ENCODE measurements at places on chromosomes 3 and 15.

GRCh38 chr3:52983336-52983807 lies 62.5 kb downstream of the SFMBT1 start:
- peaks cover 47% of the 10 kb centered on the region for H3K4me1 ChIP-seq
- H3K27me3 ChIP-seq, result no peaks in the 10 kb centered on the region
- no peak for DNase-seq
- H3K27ac ChIP-seq, result peak overlapping the region; percentile 86

GRCh38 chr3:69058180-69058946 lies 6.2 kb upstream of the TMF1 start:
- H3K36me3 ChIP-seq, result peaks cover 68% of the 10 kb centered on the region

GRCh38 chr15:76837474-76837873 lies 67.7 kb downstream of the SCAPER start:
- peaks cover 63% of the 10 kb centered on the region for H3K36me3 ChIP-seq
- H3K4me3 ChIP-seq, result no peak overlapping the region
- no peak overlapping the region for H3K27ac ChIP-seq
- no peak for DNase-seq
- H3K4me1 ChIP-seq, result peaks cover 6% of the 10 kb centered on the region

- H3K36me3 ChIP-seq, result no peaks in the 10 kb centered on the region
- no peak overlapping the region for H3K4me3 ChIP-seq
- no peak overlapping the region for H3K27ac ChIP-seq
- no peaks in the 10 kb centered on the region for H3K27me3 ChIP-seq
- no peak for DNase-seq
Measured at GRCh38 chr15:91924837-91925495, 71.5 kb downstream of the SLCO3A1 start.

GRCh38 chr15:63291507-63291906 lies 14.1 kb downstream of the APH1B start:
- H3K36me3 ChIP-seq, result peaks cover 55% of the 10 kb centered on the region
- DNase-seq, result no peak
- no peak overlapping the region for H3K4me3 ChIP-seq
- H3K4me1 ChIP-seq, result peaks cover 19% of the 10 kb centered on the region
- no peaks in the 10 kb centered on the region for H3K27me3 ChIP-seq

DNA sequence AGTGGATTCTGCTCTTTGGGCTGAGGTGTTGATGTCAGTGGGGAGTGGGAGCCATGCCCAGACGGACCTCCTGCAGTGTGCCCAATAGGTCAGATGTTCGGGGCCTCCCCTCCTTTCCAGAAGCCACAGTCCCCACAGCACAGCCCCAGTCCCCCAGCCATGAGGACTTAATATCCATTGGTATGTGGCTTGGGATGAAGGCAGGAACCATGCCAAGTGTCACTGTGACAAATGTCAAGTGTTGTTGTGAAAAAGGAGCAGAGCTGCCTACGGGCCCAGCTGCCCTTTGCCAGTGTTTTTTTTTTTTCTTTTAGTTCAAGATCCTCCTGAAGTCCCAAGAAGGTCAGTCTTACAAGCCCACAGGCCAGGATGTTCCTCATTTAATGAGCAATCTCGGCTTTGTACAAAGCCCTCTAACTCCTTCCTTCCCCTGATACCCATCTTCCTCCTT lies 12.2 kb downstream of the SEMA3G start:
- no peak overlapping the region for H3K27ac ChIP-seq
- H3K4me1 ChIP-seq, result peaks cover 4% of the 10 kb centered on the region
- DNase-seq, result no peak
- no peaks in the 10 kb centered on the region for H3K27me3 ChIP-seq

DNA sequence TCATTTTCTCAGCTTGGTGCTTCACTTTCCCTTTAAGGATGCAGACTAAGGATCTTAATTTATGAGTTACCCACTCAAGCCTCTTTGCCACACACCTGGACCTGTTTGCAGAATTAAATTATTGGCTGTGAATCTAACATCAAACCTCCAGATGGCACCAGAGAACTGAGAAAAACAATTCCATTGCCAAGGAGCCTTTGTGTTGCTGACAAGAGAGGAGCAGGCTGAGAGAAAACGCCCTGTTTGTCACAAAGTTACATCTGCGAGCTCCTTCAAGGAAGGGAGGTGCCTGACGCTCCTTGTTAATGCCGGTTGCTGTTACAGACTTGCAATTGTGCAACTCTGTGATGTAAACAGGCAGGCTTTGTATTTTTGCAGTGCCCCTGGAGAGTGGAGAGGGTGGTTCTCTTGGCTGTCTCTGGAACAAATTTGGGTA lies 36.3 kb upstream of the TMC3 start:
- H3K4me1 ChIP-seq, result no peaks in the 10 kb centered on the region
- peaks cover 31% of the 10 kb centered on the region for H3K27me3 ChIP-seq
- no peaks in the 10 kb centered on the region for H3K36me3 ChIP-seq
- no peak overlapping the region for H3K27ac ChIP-seq

- no peaks in the 10 kb centered on the region for H3K4me1 ChIP-seq
- no peak for DNase-seq
- no peaks in the 10 kb centered on the region for H3K36me3 ChIP-seq
- H3K27me3 ChIP-seq, result peaks cover 21% of the 10 kb centered on the region
- H3K4me3 ChIP-seq, result no peak overlapping the region
- no peak overlapping the region for H3K27ac ChIP-seq
Measured at GRCh38 chr3:150300852-150301517, 107.1 kb upstream of the TSC22D2 start.

DNA sequence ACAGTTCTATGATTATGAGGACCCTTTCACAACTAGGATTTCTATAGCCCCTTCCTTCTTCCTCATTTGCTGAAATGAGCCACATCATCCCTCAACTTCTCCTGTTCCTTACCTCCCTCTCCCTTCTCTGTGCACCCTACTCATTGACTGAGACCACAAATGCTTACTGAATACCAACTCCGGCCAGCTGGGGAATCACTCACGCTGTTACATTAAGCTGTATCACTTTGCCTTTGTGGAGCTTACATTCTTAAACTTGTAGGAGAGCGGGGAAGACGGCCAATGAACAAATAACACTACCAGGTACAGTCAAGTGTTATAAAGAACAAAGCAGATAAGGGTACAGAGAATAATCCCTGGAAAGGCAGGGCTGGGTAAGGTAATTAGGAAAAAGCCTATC lies 5.7 kb downstream of the SUCLG2 start:
- peaks cover 33% of the 10 kb centered on the region for H3K36me3 ChIP-seq
- no peak overlapping the region for H3K4me3 ChIP-seq
- H3K27ac ChIP-seq, result no peak overlapping the region
- no peak for DNase-seq
- H3K27me3 ChIP-seq, result no peaks in the 10 kb centered on the region
- H3K4me1 ChIP-seq, result peaks cover 66% of the 10 kb centered on the region

DNA sequence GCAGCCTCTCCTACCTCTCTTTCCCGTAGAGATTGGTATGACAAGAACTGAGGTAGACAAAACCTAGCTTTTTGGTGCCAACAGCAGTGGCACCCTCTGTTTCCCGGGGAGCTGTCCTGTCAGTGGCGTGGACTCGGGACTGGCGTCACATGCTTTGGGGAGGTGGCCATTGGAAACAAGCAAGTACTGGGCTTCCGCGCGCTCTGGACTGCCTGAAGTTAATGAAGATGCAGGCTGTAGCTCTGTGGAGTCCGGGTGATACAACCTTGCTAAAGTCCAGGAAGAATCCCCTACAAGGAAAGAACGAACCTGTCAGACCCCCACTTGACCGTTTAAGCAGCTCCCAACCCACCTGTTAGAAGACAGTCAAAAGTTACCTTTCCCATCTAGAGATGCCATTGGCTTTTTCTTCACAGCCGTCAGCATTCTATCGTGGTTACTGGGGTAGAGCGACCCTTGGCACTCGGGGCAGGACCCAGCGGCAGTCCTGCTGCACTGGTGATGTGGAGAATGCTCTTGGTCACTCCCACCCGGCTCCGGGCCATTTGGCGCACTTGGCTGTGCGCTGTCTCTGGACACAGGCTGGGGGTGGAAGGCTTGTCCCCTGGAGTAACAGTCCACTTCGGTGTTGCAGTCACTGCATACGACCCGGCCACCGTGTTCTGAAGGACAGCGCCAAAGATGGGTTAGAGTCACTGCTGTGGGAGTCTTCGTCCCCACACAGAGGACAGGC lies 120.5 kb downstream of the LRIG1 start:
- DNase-seq, result no peak
- no peaks in the 10 kb centered on the region for H3K27me3 ChIP-seq
- peaks cover 4% of the 10 kb centered on the region for H3K4me1 ChIP-seq
- H3K4me3 ChIP-seq, result no peak overlapping the region
- H3K36me3 ChIP-seq, result peaks cover 94% of the 10 kb centered on the region
- H3K27ac ChIP-seq, result no peak overlapping the region

DNA sequence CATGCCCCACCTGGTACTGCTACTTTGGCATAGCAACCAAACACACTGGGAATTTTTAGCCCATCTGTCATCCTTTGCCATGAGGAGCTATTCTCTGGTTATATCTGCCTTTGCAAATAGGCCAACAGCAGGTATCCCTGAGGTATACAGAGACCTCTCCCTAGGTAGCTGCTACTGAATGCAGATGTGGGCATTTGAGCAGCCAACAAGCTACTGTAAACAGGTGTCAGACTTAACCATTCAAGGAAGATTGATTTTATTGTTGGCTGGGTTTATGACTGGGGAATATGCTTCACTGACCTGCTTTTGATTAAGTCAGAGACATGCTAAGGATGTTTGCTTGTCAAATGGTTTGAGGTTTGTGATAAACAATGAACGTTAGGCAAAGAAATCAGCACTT lies 183.2 kb downstream of the OXSM start:
- no peak overlapping the region for H3K4me3 ChIP-seq
- H3K27ac ChIP-seq, result no peak overlapping the region
- DNase-seq, result no peak
- H3K36me3 ChIP-seq, result no peaks in the 10 kb centered on the region
- no peaks in the 10 kb centered on the region for H3K4me1 ChIP-seq

GRCh38 chr15:98967096-98967495 lies 40.5 kb downstream of the PGPEP1L start:
- H3K4me3 ChIP-seq, result no peak overlapping the region
- no peak overlapping the region for H3K27ac ChIP-seq
- peaks cover 5% of the 10 kb centered on the region for H3K27me3 ChIP-seq
- no peaks in the 10 kb centered on the region for H3K4me1 ChIP-seq

GRCh38 chr3:72458375-72458774 lies 389.9 kb downstream of the SHQ1 start:
- H3K27ac ChIP-seq, result no peak overlapping the region
- peaks cover 2% of the 10 kb centered on the region for H3K4me1 ChIP-seq
- no peak for DNase-seq
- no peak overlapping the region for H3K4me3 ChIP-seq
- H3K36me3 ChIP-seq, result no peaks in the 10 kb centered on the region
- peaks cover 15% of the 10 kb centered on the region for H3K27me3 ChIP-seq

DNA sequence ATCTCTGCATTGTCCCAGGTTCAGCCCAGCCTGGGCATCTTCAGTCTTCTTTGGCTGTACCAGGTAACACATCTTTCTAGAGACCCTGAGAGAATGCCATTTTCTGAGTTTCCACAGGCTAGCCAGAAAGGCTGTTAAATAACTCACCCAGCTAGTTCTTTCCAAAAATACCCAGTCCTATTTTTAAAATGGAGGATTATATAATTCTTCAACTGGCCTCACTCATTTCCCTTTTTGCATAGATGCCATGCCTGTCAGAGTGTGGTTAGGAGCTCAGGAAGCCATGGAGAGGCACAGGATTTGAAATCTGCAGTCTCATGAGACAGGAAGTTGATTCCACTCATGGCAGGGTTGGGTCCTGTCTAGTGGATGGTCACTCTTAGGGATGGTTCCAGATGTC lies 39.8 kb downstream of the CEMIP start:
- H3K4me3 ChIP-seq, result no peak overlapping the region
- DNase-seq, result no peak
- H3K36me3 ChIP-seq, result no peaks in the 10 kb centered on the region
- H3K27ac ChIP-seq, result no peak overlapping the region

DNA sequence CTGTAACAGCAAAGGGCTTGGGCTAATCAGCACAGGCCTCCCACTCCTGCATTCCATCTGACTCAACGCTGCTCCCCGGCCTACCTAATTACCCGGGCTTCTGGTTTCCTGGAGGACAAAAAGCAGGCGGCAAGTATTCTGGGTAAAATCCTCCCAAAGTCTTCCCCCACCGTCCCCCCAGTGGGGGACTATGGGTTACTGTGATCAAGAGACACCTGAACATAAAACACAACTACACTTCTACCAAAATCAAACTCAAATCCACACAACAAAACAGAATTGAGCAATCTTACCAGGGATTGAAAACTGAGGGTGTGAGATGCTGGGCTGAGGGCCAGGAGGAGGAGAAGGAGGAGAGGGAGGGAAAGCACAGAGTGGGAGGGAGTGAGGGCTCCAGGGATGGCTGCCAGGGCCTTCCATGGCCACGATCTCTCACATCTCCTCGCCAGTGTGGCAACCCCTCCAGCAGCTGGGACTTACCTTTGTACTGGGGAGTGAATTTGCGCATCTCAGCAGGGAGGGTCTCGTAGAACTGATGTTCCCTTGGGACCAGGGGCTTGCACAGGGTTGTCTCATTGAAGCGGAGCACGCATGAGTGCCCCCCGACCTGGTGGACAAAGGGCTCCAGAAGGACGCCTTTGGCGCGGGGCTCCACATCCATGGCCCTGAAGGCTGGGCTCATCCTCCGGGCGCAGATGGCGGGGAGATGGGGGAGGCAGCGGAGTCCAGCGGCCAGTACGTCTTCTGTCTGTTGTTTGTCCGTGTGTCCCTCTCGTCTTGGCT lies 9.1 kb upstream of the NCKIPSD start:
- no peak overlapping the region for H3K4me3 ChIP-seq
- H3K4me1 ChIP-seq, result peaks cover 6% of the 10 kb centered on the region
- H3K27ac ChIP-seq, result no peak overlapping the region

GRCh38 chr3:117137065-117137464 lies 427.5 kb downstream of the TUSC7 start:
- no peak overlapping the region for H3K4me3 ChIP-seq
- no peaks in the 10 kb centered on the region for H3K27me3 ChIP-seq
- H3K36me3 ChIP-seq, result no peaks in the 10 kb centered on the region
- no peak for DNase-seq
- H3K27ac ChIP-seq, result no peak overlapping the region

DNA sequence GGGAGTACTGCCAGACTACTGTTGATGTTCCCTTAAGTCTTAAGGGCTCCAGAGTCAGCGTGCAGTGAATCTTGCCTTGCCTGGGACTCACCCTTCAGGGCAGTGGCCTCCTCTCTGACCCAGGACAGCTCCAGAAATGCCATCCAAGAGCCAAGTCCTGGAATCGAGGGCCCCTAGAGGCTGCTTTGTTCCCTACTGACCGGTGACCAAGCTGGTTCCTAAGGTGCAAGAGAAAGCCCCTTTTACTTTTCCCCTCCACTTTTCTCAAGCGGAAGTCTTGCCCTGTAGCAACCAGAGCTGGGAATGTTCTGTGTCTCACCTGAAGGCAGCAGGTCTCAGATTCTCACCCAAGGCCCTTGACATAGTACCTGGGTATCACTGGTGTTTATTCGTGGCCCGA lies 238.0 kb downstream of the DOCK3 start:
- no peaks in the 10 kb centered on the region for H3K36me3 ChIP-seq
- no peaks in the 10 kb centered on the region for H3K4me1 ChIP-seq
- no peak overlapping the region for H3K4me3 ChIP-seq
